ENCODE measurements at places on chromosomes 16 and 17.

DNA sequence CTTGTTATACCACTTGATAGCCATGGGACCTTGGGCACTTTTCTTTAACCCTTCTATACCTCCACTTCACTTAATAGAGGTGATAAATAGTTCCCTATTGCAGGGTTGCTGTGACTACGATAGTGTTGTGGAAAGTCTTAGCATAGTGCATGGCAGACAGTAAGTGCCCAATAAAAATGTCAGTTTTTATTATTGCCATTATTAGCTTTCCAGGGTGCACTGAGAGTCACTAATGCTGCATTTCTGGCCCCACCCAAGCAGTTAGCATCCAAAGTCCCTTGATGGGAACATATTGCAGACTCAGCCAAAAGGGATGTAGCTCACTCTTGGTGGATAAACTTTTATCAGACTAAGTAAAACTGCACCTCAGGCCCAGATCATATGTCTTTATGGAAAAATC lies 41.5 kb upstream of the TEKT3 start:
- DNase-seq = no peak

- DNase-seq = no peak
These were observed 57.7 kb upstream of the SLC25A19 start for GRCh38 chr17:75346906-75347305.

DNA sequence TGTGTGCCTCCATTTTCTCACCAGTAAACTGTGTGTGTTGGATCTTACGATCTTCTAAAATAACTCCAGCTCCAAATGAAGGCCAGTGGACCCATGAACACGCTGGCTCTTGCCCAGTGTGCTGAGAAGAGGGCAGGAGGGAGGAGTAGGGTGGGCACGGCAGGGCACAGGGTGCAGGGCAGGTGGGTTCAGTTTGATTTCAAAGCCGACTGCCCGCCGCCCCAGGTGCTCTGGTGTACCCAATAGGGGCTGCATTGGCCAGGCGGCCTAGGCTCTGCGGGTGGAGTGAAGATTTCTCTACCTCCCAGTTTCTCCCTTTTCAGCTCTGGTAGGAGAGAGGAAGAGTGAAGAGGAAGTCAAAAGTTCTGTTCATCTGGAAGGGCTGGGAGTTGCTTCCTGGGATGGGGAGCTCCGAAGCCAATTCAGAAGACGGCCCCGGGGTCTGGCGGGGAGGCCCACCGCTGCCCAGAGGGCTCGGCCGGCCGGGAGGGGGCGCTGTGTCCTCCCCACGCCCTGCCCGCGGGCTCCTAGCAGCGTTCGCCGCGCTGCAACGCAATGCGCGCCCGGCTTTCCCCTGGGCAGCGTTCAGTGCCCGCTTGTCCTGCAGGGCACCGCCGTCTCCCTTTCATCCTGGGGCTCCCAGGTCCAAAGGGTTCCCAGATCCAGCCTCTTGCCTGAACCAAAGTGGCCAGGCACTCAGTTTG lies 1.1 kb upstream of the CRHR1 start:
- DNase-seq = no peak

DNA sequence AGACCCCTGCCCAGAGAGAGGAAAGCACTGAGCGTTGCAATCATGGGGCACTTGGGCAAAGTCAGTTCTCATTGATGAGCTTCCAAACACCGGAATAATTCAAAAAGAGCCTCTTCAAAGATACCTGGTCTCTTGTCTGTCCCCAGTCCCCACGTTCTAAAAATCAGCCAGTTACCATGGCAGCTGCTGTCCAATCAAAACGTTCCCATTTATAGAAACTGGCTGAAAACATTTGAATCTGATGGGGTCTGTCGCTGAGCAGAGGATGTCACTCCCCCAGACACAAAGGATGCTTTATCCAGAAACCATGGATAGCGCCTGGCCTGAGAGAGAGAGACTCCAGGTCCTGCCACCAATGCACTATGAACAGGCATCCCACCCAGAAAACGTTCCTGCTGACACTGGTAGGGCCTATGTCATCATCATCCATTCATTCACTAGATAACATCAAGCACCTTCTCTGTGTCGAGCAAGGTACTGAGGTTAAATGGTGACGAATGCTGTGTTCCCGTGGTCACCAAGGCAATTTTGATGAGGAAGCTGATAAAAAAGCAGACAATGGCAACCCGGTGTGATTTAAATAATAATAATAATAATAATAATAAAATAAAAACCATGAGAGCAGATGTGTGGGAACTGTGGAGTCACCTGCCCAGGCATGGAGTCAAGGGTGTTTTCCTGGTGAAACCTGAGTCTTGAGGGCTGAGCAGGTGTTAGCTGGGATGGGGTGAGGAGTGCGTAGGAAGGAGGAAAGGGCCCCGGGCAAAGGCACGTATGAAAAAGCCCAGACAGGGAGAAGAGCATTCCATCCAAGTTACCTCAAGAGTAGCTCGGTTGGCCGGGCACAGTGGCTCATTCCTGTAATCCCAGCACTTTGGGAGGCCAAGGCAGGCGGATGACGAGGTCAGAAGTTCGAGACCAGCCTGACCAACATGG lies 19.0 kb upstream of the CALB2 start:
- no peak for DNase-seq

- no peak for DNase-seq
These were observed at the start of gene NHERF2 for GRCh38 chr16:2026461-2027023. TSS of gene NHERF2 (plus strand) at chr16:2026902. CDS start at chr16:2027006, 104 bp downstream.
